SK-N-DZ (cell line): ENCODE measurements at places on chromosomes 3 and 15.

DNA sequence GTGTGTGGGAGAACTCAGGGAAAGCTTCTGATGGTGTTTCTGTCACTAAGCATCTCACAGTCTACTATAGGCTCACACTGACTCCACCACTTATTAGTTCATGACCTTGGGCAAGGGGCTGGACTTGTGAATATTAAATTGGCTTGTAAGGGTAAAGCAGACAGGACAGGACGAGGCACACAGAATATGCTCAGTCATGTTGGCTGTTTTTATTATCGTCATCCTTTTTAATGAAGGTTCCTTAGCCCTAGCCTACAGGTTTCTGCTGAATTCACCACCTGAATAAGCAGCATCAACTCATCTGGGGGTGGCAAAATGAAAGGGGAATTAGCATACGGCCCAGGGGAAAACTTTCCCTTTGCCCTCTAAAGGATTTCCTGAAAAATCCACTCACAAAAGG, 39.6 kb upstream of the LIPC start:
- no peak for DNase-seq

- no peak for DNase-seq
Measured at GRCh38 chr3:30754426-30754825, 140.0 kb downstream of the GADL1 start.

DNA sequence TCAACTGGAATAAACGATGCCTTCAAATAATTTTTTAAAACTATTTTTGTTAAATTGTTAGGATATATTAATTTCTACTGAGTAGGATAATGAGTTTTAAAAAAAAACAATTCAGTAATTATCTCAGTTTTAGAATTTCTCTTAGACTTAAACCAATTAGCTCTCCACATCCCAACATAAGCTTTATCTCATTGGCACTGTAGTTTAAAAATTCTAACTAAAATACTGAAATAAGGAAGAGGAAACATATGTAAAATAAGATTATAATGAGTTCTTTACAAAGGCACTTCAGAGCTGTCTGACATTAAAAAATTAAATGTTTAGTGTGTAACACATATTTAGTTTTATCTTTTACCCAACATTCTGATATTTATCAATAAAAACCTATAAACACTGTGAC, 558.3 kb downstream of the NAALADL2 start:
- DNase-seq, result no peak

DNA sequence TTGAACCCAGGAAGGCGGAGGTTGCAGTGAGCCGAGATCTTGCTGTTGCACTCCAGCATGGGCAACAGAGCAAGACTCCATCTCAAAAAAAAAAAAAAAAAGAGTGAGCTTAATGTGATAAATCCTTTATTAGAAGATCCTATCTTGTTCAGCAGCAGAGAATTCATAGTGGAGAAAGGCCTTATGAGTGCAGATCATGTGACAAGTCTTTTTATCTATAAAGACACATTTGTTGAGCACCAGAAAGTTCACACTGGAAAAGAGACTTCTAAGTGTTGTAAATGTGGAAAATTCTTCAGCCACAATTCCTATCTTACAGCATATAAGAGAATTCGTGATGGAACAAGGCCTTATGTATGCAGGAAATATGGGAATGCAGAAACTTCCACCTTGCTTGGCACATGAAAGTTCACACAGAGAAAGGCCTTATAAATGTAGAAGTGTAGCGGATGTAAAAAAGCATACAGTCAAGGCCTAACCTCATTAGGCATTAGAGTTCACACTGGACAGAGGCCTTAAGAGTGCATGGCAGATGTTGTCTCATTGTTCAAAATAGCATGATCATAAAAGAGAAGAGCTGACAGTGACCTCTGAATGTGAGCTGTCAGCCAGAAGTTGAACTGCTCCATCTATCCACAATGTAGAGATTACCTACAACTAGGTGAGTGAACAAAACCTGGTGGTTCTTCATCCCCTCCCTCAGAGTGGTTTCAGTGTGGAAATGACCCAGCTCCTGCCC, 16.7 kb downstream of the ADAM10 start:
- DNase-seq, result no peak

GRCh38 chr3:190435618-190436017, 14.1 kb downstream of the TMEM207 start:
- no peak for DNase-seq

- no peak for DNase-seq
Measured at GRCh38 chr3:43872301-43872700, 181.6 kb downstream of the ABHD5 start.

DNA sequence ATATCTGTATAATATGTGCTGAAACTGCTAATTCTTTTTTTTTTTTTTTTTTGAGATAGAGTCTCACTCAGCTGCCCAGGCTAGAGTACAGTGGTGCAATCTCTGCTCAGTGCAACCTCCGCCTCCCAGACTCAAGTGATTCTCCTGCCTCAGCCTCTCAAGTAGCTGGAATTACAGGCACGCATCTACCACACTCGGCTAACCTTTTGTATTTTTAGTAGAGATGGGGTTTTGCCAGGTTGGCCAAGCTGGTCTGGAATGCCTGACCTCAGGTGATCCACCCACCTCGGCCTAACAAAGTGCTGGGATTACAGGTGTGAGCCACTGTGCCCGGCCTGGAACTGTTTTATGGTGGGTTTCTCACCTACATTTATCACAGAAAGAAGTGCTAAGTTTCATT, 307.8 kb upstream of the STT3B start:
- no peak for DNase-seq

GRCh38 chr15:87604857-87605446, 651.6 kb downstream of the NTRK3 start:
- peak; percentile 29 for DNase-seq

DNA sequence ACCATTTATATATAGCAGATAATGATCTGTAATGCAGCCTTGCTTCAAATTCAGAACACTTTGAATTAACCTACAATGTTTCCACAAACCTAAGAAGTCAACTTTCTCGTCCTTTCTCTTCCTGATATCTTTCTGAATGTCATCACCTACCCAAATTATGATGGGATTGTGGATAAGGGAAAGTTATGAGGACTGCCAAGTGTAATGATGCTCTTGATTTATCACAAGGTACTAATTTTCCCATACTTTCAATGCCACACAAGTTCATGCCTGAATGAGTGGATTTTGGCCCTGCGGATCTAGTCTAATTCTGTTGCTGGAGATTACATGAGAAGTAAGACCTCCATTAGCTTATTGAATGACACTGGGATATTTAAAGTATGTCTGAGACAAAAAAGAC, 82.6 kb upstream of the NANOGP8 start:
- peak; percentile 42 for DNase-seq

DNA sequence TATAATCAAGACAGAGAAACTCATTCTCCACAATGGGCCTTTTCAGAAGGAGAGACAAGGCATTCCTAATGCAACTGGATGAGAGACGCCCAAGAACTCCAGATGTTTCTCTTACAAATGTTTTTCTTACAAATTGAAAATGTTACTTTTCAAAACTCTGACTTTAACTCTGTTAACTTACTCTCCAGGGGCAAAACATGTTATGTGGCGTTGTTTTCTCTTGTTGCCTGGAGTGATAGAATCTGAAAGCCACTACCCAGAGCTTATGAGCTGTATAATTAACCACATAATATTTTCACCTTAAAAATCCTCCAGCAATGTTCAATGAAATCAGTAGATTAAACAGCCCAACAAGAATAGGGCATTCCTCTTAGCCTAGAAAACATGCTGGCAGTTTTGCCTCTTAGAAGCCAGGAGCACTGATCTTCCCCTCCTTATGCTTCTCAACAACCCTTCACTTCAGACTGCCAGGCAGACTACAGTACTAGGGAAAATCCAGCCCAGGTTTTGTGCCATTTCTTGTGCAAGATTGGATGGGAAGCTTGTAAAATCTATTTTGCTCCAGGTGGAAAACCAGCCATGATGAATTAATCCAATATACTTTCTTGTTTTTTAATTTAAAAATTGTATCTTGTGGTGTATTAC, 186.7 kb upstream of the GADL1 start:
- DNase-seq, result no peak

DNA sequence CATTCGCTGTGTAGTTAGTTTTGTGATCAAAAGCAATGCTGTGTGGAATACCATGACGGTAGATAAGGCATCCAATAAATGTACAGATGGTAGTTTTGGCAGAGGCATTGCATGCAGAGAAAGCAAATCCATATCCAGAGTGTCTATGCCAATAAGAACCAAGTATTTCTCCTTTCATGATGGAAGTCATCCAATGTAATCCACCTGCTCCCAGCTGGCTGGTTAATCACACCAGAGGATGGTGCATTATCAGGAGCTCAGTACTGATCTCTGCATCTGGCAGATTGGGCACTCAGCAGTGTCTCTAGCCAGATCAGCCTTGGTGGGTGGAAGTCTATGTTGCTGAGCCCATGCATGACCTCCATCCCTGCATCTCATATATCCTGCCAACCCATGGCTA, 677.7 kb upstream of the NECTIN3 start:
- DNase-seq, result no peak

- peak; percentile 65 for DNase-seq
Measured at GRCh38 chr3:143970773-143971358, 757 bp upstream of the DIPK2A start.

DNA sequence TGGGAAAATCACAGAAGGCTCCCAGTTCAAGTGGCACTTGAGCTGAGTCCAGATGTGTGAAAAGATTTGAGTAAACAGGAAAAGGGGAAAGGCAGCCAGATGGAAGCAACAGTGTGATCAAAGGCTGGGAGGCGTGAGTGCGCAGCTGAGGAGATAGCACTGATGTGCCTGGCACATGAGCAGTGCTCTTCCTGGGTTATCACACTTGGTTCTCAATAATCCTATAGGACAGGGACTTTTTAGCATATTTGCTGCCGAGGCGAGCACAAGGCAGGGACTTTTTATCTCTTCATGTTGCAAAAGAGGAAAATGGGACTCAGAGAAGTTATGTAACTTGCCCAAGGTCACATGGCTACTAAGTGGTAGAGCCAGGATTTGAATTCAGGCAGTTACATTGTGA, 39.6 kb downstream of the CORO2B start:
- DNase-seq, result no peak

DNA sequence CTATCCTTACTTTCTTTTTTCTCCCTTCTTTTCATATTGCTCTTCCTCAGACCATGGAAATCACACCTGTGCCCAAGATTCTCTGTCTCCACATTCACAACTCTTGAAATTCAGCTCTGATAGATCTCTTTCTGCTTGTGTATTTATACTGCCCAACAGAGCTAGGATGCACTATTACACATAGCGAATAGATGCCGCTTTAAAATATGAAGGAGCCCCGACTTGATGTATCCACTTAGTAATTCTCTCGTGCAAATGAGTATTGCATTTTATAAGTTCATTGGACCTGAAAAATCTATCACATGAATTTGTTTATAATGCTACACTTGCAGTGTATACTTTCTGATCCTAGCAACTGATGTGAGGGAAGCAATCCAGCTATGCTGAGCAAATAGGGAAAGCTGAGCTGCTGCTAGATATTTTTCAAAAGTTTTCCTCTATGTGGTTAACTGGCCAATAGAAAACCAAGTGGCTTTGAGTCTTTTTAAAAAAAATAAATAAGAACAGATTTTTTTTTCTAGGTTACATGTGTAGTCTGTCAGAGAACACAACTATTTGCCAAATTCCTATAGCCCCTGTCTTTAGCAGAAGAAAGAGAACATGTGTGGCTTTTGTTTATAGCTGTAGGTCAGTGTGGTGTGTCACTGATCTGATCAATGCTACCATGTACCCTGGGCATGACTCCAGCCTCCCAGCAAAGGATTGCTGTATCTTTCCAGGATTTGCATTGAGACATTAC, 64.3 kb upstream of the LEKR1 start:
- no peak for DNase-seq

DNA sequence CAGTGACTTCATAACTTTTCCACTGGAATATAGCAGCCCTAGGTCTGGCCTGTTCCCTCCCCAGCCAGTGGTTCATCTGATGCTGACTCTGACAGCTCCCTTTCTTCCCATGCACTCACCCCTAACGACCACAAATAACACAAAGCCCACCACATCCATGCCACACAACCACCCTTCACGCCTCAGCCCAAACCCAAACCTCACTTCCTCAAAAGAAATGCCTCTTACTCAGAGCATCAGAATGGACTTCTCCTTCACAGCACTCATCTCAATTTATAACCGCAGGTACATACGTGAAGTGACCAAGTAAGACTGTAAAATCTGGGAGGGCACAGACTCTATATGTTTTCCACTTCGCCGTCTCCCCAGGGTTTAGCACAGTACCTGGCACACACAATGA, 1.1 kb downstream of the RBSN start:
- no peak for DNase-seq

DNA sequence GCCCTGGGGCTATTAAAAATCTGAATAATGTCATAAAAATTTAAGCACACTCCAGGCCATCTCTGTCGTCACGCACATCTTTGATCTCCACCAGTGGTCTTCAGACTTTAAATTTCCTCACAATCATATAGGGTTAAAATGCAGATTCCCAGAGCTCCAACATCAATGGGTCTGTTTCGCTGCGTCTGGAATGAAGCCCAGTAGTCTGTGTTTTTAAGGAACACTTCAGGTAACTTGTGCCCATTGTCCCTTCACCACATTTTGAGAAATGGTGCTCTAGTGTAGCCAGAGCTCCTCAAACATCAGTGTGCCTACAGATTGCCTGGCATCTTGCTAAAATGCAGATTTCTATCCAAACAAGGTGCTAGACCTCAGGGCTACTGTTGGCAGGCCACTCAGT, 9.8 kb downstream of the SEMA6D start:
- DNase-seq, result no peak

GRCh38 chr3:58952128-58952917, 97.5 kb downstream of the CFAP20DC start:
- DNase-seq, result no peak

DNA sequence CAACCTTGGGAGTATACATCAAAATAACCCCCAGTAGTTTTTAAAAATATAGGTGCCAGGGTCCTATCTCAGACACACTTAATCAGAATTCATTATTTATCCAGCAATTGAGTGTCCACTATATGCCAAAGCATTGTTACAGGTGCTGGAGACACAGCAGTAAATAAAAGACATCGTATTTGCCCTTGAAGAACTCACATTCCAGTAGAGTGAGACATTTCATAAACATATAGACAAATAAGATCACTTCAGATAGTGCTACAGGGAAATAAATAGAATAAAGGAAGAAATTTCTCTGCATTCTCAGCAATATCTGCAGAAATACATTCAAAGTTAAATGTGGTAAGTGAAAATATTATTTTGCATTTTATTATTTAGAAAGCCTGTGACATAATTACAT, 34.1 kb upstream of the ANKRD28 start:
- DNase-seq, result no peak

GRCh38 chr3:69008980-69009379, 4.5 kb downstream of the EOGT start:
- no peak for DNase-seq

GRCh38 chr3:60013241-60013640, 963.4 kb upstream of the CFAP20DC start:
- DNase-seq, result no peak

DNA sequence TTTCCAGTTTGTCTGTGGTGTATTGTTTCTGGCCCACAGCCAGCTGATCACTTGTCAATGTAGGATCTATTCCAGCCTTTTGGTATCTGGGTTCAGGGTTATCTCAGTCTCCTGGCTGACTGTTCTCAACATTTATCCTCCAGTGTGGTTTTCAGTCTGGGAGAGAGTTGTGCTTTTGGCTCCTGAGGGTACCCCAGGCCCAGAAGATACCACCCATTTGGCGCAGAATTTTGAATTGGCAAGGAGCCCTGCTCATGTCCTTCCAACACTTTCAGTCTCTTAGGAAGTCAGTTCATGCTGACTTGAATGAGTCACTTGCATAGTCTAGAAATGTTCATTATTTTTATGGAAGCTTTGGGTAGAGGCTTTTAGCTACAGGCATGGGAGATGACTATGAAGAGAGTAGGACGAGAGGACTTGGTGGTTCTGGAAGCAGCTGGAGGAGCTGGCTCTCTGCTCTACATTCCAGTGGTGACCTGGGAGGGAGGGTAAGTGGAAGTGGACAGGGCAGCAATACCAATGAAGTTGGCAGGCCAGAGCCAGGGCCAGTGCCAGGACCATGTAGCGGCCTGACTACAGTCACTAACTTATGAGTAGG, 7.2 kb downstream of the POLR2H start:
- no peak for DNase-seq
